ENCODE measurements at places on chromosomes 7 and 10.

GRCh38 chr7:42400961-42401360 is 164.0 kb upstream of the GLI3 start:
- DNase-seq = no peak

DNA sequence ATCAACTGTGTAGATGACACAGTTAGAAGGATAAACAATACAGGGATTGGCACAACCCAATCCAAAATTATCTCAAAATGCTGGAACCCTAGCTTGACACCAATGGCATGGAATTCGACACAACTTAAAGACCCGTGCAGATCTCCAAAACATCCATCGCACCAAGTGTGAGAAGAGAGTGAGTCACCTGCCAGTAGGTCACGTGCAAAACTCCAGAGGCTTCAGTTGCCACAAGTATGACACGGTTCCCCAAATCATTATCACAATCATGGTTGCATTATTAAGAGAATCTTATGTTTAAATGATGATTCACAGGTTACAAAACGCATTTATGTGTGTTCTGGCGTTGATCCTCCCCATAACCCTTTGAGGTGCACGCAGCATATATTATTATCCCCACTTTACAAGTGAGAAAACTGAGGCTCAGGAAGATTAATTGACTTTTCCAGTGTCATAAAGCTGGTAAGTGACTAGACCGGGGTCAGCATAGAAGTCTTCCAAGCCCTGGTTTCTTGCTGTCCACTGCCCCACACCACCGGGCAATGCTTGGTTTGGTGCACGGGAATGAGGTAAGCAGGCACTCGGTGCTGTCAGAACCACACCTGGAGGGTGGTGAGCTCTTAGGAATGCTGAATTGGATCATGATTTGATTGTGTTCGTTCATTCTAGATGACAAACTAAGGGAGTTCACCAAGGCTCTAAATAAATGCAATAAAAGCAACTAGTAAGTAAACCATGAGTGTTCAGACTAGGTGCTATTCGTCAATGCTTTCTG is 23.6 kb upstream of the STK17A start:
- DNase-seq = no peak

DNA sequence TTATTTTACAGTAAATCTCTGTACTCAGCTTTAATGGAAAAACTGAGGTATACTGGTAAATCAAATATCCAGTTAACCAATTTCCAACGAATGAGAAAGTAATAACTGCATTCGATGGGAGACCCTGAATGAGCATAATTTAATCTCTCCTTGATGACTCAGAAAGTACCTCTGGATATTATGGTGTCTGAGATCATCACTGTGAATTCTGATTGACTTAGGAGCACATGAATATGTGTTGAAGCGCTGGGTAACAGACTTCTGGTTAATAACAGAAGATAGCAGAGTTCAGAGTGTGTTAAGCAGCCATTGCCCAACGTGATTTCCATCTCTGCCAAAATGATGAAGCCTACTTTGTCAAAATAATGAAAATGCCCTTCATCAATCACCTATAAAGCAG is 116.6 kb downstream of the NRP1 start:
- DNase-seq = peak; percentile 46

DNA sequence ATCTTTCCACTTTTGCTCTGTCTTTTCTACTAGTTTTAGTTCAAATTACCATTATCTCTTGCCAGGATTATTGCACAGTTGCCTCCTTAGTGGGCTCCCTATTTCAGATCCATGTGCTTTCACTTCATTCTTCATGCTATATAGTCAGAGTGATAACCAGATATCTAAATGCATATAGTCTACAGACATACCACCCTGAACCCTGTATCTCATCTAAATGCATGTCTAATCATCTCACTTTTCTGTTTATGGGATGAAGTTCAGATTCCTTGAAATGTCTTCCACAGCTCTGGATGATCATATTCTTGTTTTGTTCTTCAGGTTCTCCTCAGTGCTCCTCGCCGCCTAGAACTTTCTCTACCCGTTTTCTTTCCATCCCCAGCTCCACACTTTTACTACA is 13.8 kb downstream of the RSBN1L start:
- no peak for DNase-seq

DNA sequence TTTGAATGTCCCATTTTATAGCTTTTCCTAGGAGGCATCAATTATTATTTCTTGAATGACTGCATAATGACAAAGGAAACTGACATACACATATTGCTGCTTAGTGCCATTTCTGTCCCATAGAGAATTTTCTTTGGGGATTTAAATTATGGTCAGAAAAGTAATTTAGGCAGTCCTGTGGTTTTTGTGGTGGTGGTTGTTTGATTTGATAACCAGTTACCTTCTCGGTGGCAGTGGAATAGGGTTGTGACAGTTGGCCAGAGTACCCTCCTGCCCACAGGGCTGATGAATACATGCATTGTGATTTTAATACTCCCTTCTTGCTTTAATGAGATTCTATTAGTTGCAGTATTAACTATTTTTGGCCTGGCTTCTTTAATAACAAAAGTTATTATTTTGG is 6.6 kb upstream of the SGCE start:
- DNase-seq = no peak

GRCh38 chr10:124743191-124744101 is 732 bp downstream of the FAM53B start:
- no peak for DNase-seq

- no peak for DNase-seq
Measured at GRCh38 chr10:113849140-113849803, 4.6 kb downstream of the DCLRE1A start.

DNA sequence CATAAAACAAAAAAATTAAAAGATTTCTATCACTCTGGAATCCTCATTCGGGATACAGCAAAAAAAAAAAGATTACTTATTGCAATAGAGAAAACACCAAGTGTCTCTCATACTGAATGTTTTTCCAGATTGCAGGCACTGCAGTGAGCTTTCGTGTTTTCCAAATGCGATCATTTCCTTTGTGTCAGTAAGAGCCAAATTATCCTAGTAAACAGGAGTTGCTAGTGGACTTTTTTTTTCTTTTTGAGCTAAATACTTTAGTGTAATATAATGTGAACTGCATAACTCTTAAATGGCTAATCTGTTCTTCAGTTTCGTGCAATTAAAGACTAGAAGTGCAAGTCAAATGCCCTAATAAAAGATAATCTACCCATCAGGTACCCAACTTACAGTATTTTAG is 44.4 kb upstream of the TOMM7 start:
- peak; percentile 76 for DNase-seq

- DNase-seq = no peak
Measured at GRCh38 chr7:23214423-23214822, 32.2 kb upstream of the GPNMB start.

- DNase-seq = peak; percentile 14
Measured at GRCh38 chr7:64946772-64947171, 43.7 kb downstream of the ZNF273 start.

GRCh38 chr7:21851559-21851967 is 94.1 kb downstream of the CDCA7L start:
- no peak for DNase-seq

- DNase-seq = no peak
Measured at GRCh38 chr10:119217401-119217800, 10.0 kb downstream of the GRK5 start.

- no peak for DNase-seq
Measured at GRCh38 chr7:155809332-155809946, 2.8 kb downstream of the SHH start.

- DNase-seq = no peak
Measured at GRCh38 chr7:105689067-105689819, 108.0 kb upstream of the EFCAB10 start.

- DNase-seq = no peak
Measured at GRCh38 chr10:114516356-114516755, 112.1 kb upstream of the AFAP1L2 start.

Measured in dermis microvascular lymphatic vessel endothelial cell (primary cell).